Germinal center (tissue), 1 donor: ENCODE measurements at places on chromosomes 4 and X.

DNA sequence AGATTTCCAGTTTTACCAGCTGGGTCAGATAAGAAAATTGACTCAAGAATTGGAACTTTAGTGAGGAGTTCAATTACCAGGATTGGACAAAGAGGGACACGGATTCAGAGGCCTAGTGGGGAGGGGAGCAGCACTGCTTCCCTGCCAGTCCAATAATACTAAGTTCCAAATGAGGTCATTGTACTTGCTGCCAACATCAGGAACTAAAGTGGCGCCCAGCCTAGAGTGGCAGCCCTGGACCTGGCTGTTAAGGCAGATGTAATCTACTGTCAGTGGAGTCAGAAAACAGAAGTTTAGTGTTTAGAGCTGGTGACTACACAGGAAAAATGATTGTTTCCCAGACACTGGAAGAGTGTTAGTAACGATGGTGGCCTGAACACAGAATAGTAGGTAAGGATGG lies 42.7 kb upstream of the RAPGEF2 start:
- DNase-seq, result no peak

GRCh38 chrX:118655561-118656246 lies 71.7 kb upstream of the IL13RA1 start:
- no peak for DNase-seq

DNA sequence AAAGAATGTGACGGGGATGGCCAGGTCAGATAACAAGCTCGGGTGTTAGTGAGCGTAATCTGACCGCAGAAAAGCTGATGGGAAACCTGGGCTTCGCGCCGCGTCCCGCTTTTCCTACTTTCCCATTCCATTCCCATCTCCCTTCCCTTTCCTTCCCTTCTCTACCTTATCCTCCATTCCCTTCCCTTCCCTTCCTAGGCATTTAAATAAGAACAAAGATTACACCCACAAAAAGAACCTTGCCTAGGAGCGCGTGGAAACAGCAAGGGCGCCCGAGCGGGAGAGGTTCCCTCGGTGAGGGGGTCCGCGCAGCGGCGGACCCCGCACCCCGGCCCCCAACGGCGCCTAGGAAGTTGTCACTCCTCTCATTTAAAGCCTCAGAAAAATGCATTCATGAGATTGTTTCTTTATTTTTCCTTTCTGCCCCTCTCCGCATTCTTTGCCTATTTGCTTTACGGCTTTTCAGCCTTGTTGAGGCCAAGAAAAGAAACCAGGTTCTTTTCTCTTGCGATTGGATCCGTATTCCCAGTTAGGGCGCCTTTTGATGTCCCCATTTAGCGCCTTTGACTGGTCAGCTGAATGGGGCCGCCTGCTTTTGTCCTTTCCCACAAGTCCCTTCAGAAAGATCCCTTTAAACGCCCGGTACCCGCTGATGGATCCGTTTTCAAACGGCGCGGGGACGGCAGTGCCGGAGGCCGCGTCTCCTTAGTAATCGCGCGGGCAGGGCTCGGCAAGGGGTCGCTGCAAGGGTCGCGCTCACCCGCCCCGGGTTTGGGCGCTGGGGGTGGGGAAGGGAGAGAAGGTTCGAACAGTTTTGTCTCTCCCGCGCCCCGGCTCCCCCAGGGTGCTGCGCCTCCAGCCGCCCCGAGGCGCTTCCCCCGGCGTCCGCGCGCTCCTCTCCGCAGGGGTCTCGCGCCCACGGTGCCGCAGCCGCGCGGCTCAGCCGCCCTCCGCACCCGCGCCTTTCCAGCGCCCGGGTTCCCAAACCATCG lies 54.1 kb upstream of the TMEM33 start:
- no peak for DNase-seq

DNA sequence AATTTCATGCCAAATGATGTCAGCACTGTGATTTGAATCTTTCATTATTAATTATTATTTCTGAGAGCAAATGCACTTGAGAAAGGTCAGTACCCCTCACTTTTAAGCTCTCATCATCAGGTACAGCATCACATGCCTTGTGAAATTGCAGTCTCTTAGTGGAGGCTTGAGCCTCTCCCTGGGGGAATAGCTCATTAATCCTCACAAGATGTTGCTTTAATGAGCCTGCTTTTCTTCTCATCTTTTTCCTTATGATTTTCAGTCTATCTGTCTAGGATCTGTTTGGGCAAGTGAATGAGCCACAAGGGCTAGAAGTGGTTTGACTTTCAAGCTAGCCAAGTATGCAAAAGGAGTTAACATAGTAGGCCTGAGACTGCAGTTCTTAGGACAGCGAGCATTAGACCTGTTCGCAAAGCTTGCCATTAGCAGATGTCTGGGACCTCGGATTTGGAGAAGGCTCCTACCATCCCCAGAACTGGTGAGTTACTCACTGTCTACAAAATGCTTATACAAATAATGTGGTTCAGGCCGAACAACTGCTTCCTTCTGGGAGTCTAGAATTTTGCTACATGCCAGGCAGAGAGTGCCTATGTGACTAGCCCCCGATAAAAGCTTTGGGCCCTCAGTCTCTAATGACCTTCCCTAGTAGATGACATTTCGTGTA lies 174.5 kb downstream of the IL15 start:
- DNase-seq, result no peak

DNA sequence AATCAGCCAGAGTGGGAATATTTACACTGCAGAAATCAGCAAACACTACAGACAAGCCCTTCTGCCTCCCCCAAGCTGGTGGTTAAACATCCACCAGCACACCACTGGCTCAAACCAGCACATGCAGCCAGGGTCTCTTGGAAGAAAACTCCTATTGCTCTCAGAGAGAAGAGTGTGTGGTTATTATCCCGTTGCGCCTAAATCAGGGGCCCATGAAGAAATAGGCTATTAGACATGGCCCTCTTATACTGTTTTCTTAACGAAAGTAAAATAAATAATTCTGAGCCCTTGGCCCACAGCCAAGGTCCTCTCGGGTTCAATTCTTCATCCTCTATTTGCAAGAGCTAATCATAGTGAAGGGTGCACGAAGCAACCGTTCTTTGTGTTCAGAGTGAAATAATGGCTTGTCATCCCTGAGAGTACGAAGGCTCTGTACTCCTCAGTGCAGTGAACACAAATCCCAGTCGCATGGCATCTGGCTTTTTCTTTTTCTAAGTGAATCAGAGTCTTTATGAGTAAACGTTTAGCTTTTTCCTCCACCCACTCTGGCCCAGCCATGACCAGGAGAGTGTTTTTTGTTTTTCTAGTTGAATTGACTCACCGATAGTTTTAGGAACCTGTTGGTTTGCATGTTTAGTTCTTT lies 33.4 kb upstream of the RBM47 start:
- DNase-seq, result no peak

DNA sequence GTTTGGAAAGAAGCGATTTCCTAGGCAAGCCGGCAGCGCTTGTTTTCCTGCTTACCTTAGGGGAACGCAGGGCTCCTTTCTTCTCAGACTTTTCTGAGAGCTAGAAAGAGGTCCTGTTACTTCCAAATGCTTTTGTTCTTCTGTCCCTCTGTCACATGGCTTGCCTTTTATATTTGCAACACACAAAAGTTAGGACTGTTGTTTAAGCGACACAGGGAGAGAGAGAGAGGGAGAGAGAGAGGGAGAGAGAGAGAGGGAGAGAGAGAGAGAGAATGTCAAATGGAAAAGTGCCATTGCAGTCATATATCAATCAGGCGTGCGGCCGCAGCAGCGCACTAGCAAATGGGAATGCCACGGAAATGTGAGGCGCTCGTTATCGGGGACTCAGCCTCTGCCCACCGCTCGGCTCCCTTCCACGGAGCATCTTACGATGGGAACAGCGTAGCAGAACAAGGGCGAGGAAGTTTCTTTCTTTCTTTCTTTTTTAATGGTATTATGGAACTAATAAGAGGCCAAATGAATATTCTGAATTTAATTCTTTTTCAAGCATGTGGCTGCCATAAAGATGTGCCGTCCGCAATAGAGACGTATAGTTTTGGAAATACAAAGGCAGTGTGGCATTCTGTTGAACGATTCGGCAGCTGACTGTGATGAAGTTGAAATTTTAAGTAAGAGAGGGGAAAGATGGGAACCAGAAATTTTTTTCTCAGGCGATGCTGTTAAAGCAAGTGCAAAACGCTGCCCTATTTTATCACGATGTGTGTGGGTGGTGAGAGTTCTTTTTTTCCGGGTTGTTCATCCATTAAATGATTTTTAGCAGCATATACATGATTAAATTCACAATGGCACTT lies at the start of gene NDP:
NDP (minus strand) TSS at position 142 of the 851 bp plus-strand sequence. CDS start 14,745 bp downstream, outside the sequence.
- DNase-seq, result no peak

- DNase-seq, result peak; percentile 1
These were observed 715 bp downstream of the ZMAT1 start for GRCh38 chrX:101931136-101931487.

DNA sequence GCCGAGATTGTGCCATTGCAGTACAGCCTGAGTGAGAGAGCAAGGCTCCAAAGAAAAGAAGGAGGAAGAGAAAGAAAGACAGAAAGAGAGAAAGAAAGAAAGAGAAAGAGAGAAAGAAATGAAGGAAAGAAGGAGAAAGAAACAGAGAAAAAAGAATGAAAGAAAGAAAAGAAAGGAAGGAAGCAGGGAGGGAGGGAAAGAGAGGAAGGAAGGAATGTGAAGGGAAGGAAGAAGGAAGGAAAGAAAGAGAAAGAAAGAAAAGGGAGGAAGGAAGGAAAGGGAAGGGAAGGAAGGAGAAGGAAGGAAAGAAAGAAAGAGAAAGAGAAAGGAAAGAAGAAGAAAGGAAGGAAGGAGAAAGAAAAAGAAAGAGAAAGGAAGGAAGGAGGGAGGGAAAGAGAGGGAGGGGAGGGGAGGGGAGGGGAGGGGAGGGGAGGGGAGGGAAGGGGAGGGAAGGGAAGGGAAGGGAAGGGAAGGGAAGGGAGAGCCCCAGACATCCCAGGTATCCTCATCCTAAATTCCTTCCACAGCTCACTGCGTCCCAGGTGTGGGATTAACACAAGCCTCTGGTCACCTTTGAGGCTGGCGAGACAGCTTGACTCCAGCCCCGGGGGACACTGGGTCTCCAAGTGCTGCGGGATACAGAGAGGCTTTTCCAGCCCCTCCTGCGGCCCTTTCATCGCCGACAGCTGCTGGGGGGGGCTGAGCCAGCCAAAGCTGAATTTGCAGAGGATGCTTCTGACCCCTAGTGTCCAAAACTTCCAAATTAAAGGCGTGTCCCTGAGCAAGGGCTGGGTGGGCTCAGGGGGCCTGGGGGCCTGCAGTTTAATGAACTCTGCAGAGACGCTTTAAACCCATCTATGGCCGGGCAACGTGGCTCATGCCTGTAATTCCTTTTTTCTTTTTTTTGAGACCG lies 24.2 kb upstream of the CSF2RA start:
- DNase-seq, result no peak

GRCh38 chrX:81308086-81308829 lies 106.4 kb downstream of the SH3BGRL start:
- DNase-seq, result no peak

DNA sequence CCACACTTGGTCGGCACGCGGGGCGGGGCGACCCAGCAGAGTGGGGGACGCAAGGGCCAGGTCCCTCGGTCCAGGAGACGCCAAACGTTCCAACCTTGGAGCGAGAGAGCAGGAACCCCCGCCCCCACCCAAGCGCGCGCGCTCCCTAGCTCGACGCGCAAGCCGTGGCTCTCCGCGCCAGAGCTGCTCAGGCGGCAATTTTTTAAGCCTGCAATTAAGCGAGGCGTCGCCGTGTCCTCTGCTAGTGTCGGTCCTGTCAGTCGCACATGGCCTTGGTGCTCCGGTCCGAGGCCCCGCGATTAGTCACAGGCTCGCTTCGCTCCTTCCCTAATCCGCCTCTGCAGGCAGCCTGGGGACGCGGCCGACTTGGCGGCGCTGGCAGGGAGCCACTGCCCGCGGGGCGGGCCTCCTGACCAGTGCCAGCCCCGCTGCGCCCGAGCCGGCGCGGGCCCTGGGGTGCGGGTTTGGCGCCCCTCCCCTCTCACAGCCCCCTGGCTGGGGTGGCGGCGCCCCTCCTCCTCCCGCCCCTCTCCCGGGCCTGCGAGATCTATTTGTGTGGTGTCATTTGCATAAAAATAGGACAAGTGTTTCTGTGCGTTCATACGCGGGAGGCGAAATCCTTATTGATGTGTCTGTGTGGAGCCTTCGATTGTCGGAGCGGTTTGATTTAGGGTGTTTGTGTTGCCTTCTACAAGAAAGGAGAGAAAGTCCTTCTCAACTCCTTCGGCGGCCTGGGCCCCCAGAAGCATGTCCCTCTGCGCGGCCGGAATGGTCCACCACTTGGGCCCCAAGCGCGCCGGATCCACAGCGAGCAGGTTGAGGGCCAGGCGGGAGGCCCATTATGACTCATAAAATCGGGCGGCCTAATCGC lies 9.8 kb upstream of the BCOR start:
- no peak for DNase-seq

DNA sequence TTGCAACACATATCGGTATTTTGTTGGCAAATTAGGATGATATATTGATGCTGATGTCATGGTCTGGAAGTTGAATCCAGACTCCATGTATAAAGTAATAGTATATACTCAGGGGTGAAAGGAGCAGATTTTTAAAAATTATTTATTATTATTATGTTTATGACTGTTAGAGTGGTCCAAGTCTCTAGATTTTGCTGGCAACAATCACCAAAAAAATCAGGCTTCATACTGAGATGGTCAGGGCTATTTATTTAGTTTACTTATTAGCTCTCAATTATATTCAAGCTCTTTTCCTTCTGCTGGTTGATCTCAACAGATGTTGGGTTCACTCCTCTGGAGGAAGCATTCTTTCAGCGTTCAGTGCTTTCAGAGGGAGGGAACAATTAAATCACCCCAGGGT lies 73.9 kb upstream of the VCX3B start:
- no peak for DNase-seq

DNA sequence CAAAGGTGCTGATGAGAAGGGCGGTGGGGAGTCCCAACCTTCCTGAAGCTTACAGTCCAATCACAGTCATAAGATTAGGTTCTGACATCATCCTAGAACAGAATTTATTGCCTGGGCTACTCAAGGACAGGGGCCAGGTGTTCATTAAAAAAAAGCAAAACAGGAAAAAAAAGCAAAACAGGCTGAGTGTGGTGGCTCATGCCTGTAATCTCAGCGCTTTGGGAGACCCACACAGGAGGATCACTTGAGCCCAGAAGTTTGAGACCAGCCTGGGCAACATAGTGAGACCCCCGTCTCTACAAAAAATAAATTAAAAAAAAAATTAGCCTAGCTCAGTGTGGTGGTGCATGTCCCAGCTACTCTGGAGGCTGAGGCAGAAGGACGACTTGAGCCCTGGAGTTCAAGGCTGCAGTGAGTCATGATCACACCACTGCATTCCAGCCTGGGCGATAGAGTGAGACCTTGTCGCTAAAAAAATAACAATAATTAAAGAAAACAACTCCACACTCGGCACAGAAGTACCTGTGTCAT lies 3.0 kb downstream of the RAB9A start:
- DNase-seq, result peak; percentile 31

- DNase-seq, result no peak
These were observed 170.9 kb upstream of the GRIA3 start for GRCh38 chrX:123013141-123013540.

- DNase-seq, result no peak
These were observed 2284.8 kb downstream of the ARAP2 start for GRCh38 chr4:33959519-33959918.

GRCh38 chrX:37357436-37357835 lies 8.3 kb downstream of the PRRG1 start:
- DNase-seq, result no peak

DNA sequence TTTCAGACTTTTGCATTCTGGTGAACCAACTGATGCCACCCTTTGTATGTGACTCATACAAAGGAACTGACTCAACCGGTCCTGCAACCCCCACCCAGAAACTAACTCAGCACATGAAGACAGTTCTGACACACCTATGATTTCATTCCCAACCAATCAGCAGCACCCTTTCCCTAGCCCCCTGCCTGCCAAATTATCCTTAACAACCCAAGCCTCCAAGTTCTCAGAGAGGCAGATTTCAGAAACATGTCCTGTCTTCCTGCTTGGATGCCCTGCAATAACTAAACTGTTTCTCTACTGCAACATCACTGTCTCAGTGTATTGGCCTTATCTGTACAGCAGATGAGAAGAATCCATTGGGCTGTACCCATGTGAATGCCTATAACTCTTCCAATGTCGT lies 284.7 kb downstream of the CAMK2D start:
- no peak for DNase-seq
